ENCODE measurements at places on chromosomes 6 and 20. TPM values are rescaled to one million over a fixed set of nuclear protein-coding genes. Genes with fewer than 3 reads are reported as not detected.

Gene GJA10
- 0.15 TPM for total RNA-seq

Gene CALHM5
- not detected for total RNA-seq

Gene KIF25
- total RNA-seq = not detected

Gene TSPO2
- total RNA-seq = not detected

Gene UQCC2
- 77.7 TPM for total RNA-seq

Gene ERGIC3
- 149 TPM for total RNA-seq

Gene OTOR
- not detected for total RNA-seq

Gene LIME1
- total RNA-seq = 73.8 TPM

Gene MYL9
- total RNA-seq = 0.46 TPM

Gene GATA5
- not detected for total RNA-seq

Gene FERMT1
- total RNA-seq = 0.17 TPM

Gene MOG
- not detected for total RNA-seq

Gene GPSM3
- total RNA-seq = 265 TPM
